ENCODE measurements at places on chromosomes 2 and 18.

DNA sequence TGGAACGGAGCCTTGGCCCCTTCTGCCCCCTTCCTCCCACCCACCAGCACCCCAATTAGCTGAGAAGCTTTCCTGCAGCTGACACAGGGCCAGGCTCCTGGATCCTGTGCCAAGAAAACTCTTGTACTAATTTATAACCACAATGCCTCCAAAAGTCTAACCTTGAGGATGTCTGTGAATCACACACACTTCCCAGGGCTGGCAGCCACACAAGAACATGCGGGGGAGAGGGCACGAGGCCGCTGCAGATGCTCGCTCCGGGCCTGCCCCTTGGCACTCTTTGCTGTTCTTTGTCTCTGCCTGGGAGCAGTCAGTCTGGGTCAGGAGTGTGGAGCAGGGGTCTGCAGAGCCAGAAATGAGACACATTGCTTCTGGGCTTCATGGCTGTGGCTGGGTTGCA lies 62.7 kb upstream of the KIF5C start:
- DNase-seq, result no peak

GRCh38 chr18:10420561-10421352 lies 33.7 kb upstream of the APCDD1 start:
- no peak for DNase-seq

DNA sequence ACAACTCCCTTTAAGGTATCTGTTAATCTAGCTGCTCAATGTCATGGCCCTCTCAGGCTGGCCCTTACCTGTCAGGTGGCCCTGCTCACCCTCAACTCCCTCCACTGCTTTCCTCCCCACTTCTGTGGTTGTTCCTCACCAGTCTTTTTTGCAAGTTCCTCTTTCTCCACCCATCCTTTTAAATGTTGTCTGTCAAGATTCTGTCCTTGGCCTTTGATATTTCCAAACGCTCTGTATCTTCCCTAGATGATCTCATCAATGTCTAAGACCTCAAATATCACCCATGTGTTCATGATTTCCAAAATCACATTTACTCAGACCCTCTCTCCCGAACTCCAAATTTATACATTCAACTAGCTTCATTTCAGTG lies 3.5 kb downstream of the PTPN2 start:
- DNase-seq, result peak; percentile 66

GRCh38 chr2:215693193-215693998 lies 257.5 kb upstream of the FN1 start:
- no peak for DNase-seq

DNA sequence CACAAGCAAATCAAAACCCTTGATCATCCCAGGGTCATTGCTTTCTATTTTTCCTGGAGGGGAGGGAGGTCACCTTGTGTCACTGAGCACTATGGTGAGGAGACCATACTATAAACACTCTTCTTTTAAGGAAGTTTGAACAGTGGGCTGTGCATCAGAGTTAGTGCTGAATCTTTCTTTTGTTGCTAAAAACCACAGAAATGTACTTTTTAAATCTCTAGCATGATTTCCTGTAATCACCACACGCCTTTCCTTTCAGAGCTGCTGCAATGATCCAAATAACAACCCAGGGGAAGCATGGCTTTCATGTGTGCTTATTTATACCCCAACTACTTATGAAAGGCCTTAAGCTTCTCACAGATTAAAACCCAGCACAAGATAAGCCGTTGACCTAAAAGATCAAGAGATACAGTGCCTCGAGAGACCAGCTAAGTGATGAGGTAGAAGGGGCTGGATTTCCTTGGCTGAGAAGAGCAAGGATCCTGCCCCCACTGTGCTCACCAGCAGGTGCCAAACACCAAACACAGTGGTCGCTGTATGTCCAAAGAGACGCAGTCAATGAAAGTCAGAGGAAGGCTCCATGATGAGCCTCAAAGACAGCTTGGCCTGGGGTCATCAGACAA lies 34.7 kb downstream of the TRABD2A start:
- DNase-seq, result peak; percentile 64

GRCh38 chr2:71603851-71604725 lies 150.7 kb downstream of the DYSF start:
- no peak for DNase-seq

- no peak for DNase-seq
Observed at GRCh38 chr2:169772651-169773050, 26.0 kb upstream of the SSB start.

DNA sequence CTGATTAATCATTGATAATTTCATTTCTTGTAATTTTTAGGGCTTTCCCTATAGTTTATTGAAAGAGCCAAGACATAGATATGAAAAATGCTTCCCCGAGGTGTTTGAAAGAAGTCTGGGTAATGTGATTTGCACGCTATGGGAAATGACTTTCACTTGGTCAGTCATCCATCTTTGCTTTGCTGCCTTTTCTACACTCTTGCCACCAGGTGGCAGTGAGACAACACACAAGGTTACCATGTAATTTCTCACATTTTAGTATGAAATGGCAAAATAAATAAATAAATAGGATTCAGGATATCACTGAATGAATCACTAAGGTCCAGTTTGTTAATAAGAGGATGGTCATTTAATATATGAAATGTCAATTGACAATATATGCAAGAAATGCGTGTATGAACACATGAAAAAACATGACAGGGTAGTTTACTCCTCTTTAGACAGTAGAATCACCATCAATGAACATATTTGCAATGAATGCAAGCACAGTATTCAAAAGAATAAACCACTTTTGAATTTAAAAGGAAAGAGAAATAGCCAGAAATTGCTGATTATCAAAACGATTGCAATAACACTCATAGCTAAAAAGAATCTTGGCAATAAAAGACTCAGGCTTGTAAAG lies 52.2 kb upstream of the KCNH7 start:
- DNase-seq, result peak; percentile 77

- DNase-seq, result no peak
Observed at GRCh38 chr2:233209533-233210171, 41.8 kb upstream of the ATG16L1 start.

DNA sequence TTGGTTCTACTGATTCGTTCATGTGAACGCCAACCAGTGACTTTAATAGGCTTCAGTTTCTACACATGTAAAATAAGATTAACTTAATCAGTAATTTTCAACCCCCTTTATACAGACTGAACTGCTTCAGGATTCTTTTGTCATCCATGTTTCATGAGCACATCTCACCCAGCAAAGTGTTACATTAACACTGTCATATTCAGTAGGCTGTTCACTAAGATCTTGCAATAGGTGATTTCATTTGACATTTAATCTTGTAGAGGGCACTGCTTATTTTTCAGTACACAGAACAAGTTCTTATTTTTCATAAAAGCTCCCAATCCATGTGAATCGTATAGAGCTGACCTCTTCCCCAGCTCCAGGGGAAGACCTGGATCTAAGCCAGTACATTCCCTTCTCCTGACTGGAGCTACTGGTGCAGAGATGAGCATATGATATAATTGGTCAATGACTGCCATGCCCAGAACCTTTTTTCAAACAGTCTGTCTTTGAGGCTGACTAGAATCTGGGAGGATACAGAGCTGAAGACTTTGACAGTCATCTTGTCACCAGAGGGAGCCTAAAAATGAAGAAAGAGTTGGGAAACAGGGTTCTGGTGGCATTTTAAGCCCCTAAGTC lies 72.2 kb upstream of the CHRNA1 start:
- no peak for DNase-seq

DNA sequence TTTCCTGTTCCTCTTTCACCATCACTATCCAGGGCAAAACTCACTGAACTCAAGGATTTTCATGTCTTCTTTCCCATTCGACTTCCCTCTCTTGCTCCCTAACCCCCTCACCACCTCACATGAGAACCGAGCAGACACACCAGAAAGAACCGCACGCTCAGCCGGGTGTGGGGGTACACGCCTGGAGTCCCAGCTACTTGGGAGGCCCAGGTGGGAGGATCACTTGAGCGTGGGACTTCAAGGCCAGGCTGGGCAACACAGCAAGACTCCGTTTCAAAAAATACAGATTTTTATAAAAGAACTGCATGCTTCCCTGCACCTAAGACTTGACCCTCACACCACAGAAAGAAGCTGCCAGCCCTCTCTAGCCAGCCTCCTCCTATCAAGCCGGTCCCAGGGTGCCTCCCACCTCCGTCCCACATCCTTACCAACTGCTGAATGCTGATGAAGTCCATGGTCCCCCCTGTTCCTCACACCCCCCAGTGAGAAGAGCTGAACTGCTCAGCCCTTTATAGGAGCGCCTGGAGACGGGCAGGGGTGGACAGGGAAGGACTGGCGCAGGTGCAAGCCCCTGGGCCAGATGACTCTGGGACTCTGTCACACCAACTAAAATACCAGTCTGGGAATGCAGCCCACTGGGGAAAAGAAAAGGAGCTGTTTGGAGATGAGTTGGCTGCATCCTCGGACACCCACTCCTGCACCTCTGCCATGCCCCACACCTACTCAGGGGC lies at the start of gene ANKRD23:
Gene ANKRD23, minus strand, starts transcription at position 484 of the 731 bp plus-strand sequence. Its CDS starts 29 bp downstream, at position 455.
- no peak for DNase-seq

Measured in hematopoietic multipotent progenitor cell treated with erythropoietin and hydrocortisone succinate and interleukin-3 and kit ligand, for 4 days (in vitro differentiated cells).